Activated CD4-positive, alpha-beta memory T cell treated with anti-CD3 and anti-CD28 coated beads for 36 hours (primary cell): ENCODE measurements at places on chromosomes 16 and 17. TPM values are rescaled to one million over a fixed set of nuclear protein-coding genes. Genes with fewer than 3 reads are reported as not detected.
A peak's percentile ranks its signal among the peaks of the same experiment; 100 is the strongest.

GRCh38 chr16:8572919-8573724 lies 17.2 kb downstream of the TMEM114 start:
- no peak overlapping the region for H3K27ac ChIP-seq
- H3K4me1 ChIP-seq, result peaks cover 1% of the 10 kb centered on the region
- no peak overlapping the region for H3K4me3 ChIP-seq
- peak; percentile 21 for DNase-seq
- H3K36me3 ChIP-seq, result no peaks in the 10 kb centered on the region

GRCh38 chr17:14149751-14150150 lies 80.4 kb downstream of the COX10 start:
- H3K4me1 ChIP-seq, result peaks cover 39% of the 10 kb centered on the region
- no peak for DNase-seq
- no peaks in the 10 kb centered on the region for H3K27me3 ChIP-seq
- no peak overlapping the region for H3K27ac ChIP-seq
- H3K4me3 ChIP-seq, result no peak overlapping the region

DNA sequence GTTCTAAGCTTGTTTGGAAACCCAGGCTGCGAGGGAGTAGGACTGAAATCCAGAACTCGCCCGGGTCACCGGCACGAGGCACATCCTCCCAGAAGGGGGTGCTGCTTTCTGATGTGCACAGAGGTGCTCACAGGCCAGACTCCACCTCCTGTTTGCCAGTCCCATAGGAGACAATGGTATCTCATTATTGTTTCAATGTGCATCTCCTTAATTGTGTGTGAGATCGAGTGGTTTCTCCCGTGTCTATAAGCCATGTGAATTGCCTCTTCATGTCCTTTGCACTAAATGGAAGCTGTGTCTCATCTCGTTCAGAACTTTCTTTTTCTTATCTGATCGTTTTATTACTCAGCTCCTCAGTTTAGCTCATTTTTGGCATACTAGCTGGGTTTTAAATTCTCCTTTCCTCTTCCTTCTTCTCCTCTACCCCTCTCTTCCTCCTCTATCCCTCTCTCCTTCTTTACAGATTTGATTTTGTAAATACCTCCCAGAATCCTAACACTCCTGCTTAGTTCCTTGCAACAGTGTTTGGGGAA lies 32.1 kb upstream of the PRKCB start:
- peak; percentile 78 for DNase-seq
- H3K36me3 ChIP-seq, result no peaks in the 10 kb centered on the region
- H3K27me3 ChIP-seq, result no peaks in the 10 kb centered on the region

DNA sequence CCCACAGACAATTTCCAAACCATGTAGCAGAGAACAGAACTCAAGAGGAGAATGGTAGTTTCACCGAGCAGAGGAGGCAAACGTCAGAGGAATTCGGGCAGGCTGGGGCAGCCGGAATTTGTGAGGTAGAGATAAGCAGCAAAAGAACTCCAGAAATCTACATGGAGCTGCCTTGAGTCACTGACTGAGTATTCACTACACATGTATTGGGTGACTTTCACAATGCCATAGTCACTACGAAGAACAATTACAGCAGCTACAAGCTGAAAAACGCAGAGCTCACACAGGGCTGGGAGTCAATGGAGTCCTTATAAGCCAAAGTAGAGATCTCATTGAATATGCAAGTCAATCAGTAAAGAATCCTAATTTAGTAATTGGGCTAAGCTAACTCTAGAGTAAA lies 13.4 kb downstream of the CMC2 start:
- peaks cover 39% of the 10 kb centered on the region for H3K4me1 ChIP-seq
- H3K36me3 ChIP-seq, result peaks cover 30% of the 10 kb centered on the region
- H3K4me3 ChIP-seq, result no peak overlapping the region
- no peak for DNase-seq

- H3K27me3 ChIP-seq, result peaks cover 24% of the 10 kb centered on the region
- no peak overlapping the region for H3K4me3 ChIP-seq
- no peak for DNase-seq
- no peaks in the 10 kb centered on the region for H3K36me3 ChIP-seq
These were observed 2.3 kb downstream of the GFAP start for GRCh38 chr17:44912763-44913544.

- DNase-seq, result no peak
- H3K4me3 ChIP-seq, result no peak overlapping the region
- no peak overlapping the region for H3K27ac ChIP-seq
- no peaks in the 10 kb centered on the region for H3K27me3 ChIP-seq
These were observed 68.0 kb downstream of the MYH11 start for GRCh38 chr16:15788846-15789239.

The CYLD gene
- total RNA-seq, result 133 TPM

The SMIM5 gene
- total RNA-seq, result not detected

The SPATA22 gene
- total RNA-seq, result not detected

The WFDC1 gene
- not detected for total RNA-seq

The OTOP3 gene
- total RNA-seq, result not detected
